Hippocampal formation (tissue), 2 donors: ENCODE measurements at places on chromosomes 11 and 22.

- DNase-seq, result no peak
These were observed 395.2 kb downstream of the RAB38 start for GRCh38 chr11:87780068-87780413.

- DNase-seq, result no peak
These were observed 219.3 kb downstream of the BUD13 start for GRCh38 chr11:116553482-116553881.

- DNase-seq, result no peak
These were observed 8.0 kb downstream of the MARK2 start for GRCh38 chr11:63846897-63847296.

- no peak for DNase-seq
These were observed 26.6 kb downstream of the A4GALT start for GRCh38 chr22:42693763-42694683.

DNA sequence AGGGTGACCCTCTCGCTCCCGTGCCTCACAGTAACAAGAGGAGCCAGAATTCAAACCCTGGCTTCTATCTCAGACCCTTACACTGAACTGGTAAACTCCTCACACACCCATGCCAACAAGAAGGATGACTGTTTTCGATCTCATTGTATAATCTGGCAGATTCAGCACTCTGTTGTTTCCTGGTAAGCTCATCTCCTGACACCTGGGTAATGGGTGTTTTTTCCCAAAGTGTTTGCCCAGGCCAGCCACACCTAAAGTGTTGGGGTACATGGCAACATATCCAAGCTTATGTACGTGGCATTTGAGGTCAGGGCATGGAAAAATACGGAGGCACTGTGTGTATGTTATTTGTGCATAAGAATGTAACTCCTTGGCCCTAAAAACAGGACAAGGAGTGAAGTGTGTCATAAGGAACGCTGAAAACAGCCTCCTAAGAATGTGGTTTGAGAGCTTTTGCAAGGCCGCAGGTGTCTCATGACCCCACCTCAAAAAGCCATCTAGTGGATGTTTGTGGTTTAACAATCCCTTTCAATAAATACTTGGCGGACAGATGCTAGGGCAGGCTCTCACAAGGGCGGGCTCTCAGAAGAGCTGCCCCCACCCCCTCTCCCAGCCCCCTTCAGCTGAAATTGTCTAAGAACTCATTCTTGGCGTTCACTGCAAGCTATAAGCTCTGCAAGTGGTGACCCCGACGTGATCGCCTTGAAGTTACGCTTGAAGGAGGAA is at the start of gene MS4A15:
MS4A15 (plus strand) TSS at position 561 of the 726 bp plus-strand sequence. CDS start 6,867 bp downstream, outside the sequence.
- no peak for DNase-seq

- DNase-seq, result no peak
These were observed 83.2 kb downstream of the ST3GAL4 start for GRCh38 chr11:126438691-126439090.

DNA sequence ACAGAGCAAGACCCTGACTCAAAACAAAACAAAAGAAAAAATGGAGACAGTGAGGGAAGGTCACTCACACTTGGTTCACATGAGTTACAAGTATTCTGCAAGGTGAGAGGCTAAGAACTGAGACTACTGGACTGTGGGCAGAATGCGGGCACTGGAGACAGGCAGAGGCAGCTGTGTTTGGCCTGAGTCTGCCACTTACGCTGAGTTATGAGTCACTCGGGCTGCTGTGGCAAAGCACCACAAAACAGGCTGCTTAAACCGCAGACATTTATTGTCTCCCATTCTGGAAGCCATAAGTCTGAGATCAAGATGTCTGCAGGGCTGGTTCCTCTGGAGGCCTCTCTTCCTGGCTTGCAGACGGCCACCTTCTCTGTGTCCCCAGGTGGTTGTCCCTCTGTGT is 122.8 kb downstream of the SHANK2 start:
- no peak for DNase-seq

GRCh38 chr11:3128356-3129180 is 36.5 kb downstream of the OSBPL5 start:
- no peak for DNase-seq

DNA sequence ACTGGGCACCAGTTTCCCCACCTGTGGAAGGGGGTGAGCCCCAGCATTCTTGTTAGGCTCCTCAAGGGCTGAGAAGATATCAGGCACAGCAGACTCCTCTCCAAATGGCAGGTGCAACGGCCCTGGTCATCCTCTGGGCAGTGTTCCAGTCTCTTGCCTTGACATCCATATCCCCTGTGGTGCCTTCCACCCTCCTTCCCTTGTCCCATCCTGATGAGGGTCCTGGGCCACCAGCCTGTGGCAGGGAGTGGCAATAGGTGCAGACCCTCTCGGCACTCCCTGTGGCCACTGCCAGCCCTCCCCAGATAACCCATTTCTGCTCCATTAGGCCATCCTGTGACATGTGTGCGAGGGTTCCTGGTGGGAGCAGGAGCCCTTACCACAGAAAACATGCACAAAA is 78.8 kb upstream of the NECTIN1 start:
- no peak for DNase-seq

- DNase-seq, result no peak
These were observed 8.2 kb downstream of the CFL1 start for GRCh38 chr11:65849771-65850216.

DNA sequence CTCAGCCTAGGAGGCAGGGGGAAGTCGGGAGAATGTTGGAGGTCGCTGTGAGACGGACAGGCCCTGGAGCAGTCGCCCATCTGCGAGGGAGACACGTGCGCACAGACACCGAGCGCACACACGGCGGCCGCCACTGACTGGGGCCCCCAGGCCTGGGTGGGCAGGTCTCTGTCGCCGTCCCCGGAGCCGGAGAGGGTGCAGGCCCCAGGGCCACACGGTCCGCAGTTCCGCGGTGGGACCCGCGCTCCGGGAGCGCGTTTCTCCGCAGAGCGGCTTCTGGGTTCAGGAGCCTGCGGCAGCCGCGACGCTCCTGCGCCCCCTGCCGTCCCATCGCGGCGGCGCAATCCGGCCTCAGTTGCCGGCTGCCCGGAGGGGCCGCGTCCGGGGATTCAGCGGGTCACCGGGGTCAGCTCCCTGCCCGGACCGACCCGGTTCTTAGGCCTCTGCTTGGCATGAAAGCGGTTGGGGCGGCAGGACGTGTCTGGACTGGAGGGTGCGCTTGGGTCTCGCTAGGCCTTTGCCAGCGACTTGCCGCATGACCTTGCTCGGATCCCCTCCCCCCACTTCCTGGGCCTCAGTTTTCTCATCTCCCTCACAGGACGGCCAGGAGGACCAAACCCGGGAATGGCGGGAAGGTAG is 31.2 kb downstream of the PDE2A start:
- peak; percentile 61 for DNase-seq

GRCh38 chr11:8271106-8271886 is 7.6 kb upstream of the LMO1 start:
- DNase-seq, result no peak

GRCh38 chr11:27238811-27239210 is 124.2 kb downstream of the CCDC34 start:
- DNase-seq, result no peak
